ENCODE measurements at places on chromosomes 7 and 10.

GRCh38 chr7:142098004-142098403, 13.5 kb upstream of the MGAM2 start:
- no peak for DNase-seq

DNA sequence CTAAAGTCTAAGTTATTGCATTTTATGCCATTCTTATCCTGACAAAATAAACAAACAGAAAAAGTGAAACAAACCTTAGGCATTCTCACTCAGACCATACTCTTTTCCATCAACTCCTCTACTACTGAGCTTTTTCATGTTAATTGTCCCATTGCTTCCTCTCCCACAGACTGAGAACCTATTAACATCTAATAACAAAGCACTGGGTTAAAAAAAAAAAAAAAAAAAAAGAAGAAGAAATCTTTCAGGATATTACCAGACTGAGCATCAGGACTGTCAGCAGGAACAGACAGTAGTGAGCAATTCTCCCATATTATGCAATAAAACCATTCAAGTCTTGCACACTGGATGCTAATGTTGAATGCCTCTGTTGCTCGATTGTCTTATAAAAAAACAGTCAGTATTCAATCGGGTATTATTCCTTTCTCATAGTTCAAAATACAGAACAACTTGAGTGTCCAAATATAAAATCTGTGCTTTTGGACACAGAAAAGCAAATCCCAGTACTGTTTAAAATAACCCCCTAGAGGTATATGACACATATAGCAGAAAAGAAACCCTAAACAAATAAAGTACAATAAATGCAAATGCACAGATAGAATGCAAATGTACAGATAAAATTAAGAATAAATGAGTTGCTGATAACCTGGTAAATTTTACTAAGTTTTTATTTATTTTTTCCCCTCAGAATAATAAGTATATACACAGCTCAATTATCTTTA, 531.3 kb upstream of the LRRTM3 start:
- no peak for DNase-seq

GRCh38 chr10:108560488-108560887, 1362.8 kb downstream of the XPNPEP1 start:
- DNase-seq = no peak

- DNase-seq = no peak
These were observed 25.9 kb downstream of the CTBP2 start for GRCh38 chr10:125134483-125134848.

DNA sequence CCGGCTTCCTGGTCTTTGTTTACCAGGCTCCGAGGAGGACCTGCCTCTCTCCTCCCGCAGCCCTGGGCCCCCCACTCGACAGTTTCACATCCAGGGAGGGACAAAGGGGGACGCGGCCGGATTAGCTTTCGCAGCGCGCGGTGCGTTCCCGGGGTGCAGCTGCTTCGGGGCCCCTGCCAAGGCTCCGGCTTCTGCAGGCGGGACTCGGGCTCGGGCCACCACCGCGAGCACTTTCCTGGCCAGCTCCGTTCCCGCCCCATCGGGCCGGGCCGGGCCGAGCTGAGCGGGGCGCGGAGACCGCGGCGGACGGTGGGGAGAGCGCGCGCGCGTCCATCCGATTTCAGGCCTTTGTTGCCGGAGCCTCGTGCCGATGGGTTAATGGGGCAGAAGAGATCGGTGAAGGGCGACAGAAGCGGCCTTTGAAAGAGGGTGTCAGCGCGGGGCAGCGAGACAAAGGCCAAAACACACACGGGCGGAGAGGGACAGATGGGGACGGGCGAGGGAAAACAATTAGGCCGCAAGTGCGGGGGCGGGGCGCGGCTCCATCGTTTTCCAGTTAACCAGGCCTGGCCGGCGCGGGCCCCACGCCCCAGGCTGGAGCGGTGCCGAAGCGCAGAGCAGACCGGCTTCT, 8.5 kb upstream of the UNCX start:
- DNase-seq = peak; percentile 37

GRCh38 chr7:17488829-17489228, 190.4 kb downstream of the AHR start:
- no peak for DNase-seq

DNA sequence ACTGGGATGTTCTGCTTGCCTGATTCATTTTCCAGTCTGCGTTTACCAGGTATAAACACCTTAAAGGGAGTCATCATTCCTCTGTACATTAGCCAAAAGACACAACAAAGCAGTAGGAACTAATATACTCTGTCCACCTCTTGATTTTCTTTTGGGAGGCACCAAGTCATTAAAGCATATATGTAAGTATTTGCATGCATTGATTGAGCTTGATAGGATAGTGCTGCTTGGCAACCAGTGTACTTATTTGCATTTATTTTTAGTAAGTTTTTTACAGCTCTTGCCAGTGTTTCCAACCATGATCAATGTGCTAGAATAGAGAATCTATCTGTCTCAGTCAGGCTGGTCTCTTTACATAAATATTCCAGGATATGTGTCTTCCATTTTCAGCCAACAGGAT, 353.3 kb upstream of the SEMA3C start:
- DNase-seq = no peak

GRCh38 chr10:11351801-11352200, 259.6 kb downstream of the USP6NL start:
- DNase-seq = no peak

- no peak for DNase-seq
These were observed 48.2 kb downstream of the SHOC2 start for GRCh38 chr10:110967645-110968044.

DNA sequence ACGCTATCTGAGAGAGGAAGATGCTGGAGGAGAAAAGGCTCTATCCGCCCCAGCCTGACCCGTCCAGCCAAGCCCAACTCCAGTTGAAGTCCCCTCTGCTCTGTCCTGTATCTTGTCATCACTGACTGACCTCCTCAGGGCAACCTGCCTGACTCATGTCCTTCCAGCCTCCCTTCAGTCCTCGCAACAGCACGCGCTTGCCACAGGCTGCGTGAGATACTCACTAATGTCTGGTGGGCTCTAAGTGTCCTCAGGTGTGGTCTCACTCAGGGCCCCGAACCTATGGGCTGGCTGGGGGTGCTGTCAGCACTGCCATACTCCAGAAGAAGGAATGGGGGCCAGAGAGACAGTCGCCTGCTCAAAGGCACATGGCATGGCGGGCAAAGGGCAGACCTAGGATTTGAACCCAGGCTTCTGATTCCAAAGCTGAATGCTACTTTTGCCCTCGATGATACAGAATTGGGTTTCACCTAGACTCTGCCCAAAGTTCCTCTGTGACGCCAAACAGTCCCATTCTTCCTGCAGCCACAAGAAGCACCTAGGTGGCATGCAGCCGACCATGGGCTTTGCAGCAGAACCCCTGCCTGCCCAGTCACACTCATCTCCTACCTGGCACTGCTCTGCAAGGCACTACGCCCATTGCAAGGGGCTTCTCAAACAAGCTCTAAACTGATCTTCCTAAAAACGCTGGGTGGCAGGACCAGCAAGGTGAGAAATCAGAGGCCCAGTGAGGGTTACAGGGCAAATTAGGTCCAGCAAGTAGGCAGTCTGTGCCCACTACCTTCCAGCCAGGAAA, 8.5 kb downstream of the FAM53B start:
- no peak for DNase-seq

DNA sequence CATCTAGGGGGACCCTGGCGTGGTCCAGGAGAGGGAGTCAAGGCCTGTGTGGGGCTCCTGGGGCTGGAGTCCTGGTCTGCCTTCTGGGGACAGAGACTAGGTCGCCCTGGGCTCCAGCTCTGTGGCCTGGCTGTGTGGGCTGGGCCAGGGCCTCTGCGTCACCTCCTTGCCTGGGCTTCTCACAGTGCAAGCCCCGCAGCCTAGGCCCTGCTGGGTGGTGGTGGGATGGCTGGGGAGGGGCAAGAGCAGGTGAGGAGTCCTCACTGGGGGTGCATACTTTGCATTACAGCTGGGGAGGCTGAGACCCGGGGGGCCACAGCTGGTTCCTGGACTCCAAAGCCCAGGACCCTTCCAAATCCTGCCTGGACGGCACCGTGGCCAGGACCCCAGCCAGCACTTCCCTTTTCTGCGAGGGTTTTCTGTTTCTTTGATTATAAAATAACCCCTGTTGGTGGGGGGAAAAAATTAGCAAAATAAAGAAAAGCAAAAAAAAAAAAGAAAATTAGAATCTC, 23.5 kb downstream of the PWWP2B start:
- DNase-seq = no peak

Measured in D341Med (cell line).